ENCODE measurements at places on chromosomes 11 and 22.

GRCh38 chr11:1073261-1073724 is 1.4 kb upstream of the MUC2 start:
- DNase-seq, result no peak

- no peak for DNase-seq
Measured at GRCh38 chr11:79261684-79262083, 179.1 kb downstream of the TENM4 start.

DNA sequence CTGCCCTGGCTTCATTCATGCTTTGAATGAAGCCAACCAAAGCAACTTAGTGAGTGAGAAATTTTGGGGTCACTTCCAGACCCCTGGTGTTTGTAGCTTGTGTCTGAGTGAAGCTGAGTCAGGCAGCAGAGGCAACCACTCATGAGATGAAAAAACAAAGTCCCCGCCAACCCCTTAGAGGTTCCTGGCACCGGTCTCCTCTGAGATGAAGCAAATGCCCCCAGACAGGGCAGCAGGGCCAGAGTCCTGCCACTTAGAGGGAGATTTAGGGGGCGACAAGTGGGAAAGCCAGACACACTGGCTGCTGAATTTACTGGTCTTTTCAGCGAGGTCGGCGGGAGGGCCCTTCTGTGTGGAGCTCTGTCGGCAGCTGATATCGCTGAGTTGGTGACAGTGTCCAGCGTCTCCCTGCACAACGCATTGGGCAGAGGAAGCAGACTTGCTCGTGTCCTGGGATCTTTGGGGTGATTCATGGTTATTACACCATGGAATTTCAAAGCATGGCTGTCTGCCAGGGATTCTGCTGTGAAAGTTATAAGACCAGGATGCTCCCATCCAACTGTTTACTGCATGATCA is 482.6 kb downstream of the MIAT start:
- no peak for DNase-seq

DNA sequence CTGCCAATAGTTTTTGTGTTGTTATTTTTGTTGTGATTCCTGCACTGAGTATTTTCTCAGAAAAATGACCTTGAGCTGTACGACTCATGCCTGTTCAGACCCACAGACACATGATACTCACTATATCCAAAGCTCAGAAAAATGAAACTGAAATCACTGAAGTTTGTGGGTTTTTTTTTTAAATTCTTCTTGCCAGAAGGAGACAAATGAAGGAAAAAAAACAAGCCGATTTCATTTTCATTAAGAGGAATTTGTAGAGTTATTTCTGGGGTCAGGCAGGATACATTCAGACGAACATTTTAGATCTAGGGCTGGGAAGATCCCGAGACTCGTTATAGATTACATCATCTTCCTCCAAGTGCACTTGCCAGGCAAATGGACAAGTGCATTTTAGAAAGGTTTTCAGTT is 60.4 kb downstream of the BMAL1 start:
- DNase-seq, result no peak

- no peak for DNase-seq
Measured at GRCh38 chr11:134157451-134157850, 66.3 kb downstream of the NCAPD3 start.

- no peak for DNase-seq
Measured at GRCh38 chr11:14149683-14150082, 187.2 kb downstream of the SPON1 start.
